Activated T-cell treated with anti-CD3 and anti-CD28 coated beads, Interleukin-2, amount 50 U/mL, for 72 hours (primary cell): ENCODE measurements at places on chromosomes 7 and 10.
A peak's percentile ranks its signal among the peaks of the same experiment; 100 is the strongest.

- no peak for DNase-seq
Observed at GRCh38 chr7:23418046-23418445, 52.2 kb downstream of the IGF2BP3 start.

- DNase-seq, result peak; percentile 4
Observed at GRCh38 chr10:92880233-92880861, 32.0 kb downstream of the EXOC6 start.

- no peak for DNase-seq
Observed at GRCh38 chr10:49624629-49625028, 10.8 kb downstream of the CHAT start.

GRCh38 chr10:100774223-100774622, 28.8 kb downstream of the PAX2 start:
- DNase-seq, result no peak

GRCh38 chr10:75231672-75232581, 3.8 kb downstream of the COMTD1 start:
- DNase-seq, result no peak

GRCh38 chr7:101216860-101217387, 457 bp downstream of the PLOD3 start:
- DNase-seq, result no peak

GRCh38 chr10:2425320-2425719, 642.0 kb upstream of the PFKP start:
- DNase-seq, result no peak

GRCh38 chr7:99267481-99267840, 5.2 kb upstream of the MYH16 start:
- no peak for DNase-seq

GRCh38 chr7:158052381-158053060, 535.1 kb downstream of the PTPRN2 start:
- DNase-seq, result no peak

- DNase-seq, result no peak
Observed at GRCh38 chr10:80168679-80169380, 36.3 kb downstream of the PLAC9 start.

DNA sequence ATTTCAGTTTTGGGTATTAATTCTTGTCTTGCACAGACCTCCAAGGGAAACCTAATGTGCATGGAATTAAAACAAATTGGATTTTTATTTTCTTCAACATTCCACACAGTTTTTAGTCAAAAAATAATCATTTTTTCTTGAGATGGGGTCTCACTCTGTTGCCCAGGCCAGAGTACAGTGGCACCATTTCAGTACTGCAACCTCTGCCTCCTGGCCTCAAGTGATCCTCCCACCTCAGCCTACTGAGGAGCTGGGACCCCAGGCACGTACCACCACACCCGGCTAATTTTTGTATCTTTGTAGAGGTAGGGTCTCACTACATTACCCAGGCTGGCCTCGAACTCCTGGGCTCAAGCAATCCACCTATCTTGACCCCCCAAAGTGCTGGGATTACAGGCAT, 4.9 kb downstream of the BAIAP2L1 start:
- no peak for DNase-seq

GRCh38 chr10:20147684-20148083, 331.5 kb downstream of the PLXDC2 start:
- no peak for DNase-seq

DNA sequence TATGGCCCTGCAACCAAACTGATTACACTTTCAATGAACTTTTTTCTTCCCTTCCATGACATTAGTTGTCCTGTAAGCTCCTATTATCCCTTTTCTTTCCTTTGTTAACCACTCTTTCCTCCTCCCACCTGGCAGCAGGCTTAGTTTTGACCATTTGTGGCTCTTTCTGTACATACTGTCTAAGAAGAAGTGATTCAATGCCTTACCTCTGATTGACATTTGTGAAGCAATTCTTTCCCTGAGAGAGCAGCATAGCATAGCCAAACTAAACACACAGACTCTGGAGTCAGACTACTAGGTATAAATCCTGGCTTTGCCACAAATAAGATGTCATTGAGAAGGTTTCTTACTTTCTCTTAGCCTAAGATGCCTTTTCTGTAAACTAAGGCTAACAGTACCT, 48.9 kb downstream of the AHR start:
- DNase-seq, result no peak

DNA sequence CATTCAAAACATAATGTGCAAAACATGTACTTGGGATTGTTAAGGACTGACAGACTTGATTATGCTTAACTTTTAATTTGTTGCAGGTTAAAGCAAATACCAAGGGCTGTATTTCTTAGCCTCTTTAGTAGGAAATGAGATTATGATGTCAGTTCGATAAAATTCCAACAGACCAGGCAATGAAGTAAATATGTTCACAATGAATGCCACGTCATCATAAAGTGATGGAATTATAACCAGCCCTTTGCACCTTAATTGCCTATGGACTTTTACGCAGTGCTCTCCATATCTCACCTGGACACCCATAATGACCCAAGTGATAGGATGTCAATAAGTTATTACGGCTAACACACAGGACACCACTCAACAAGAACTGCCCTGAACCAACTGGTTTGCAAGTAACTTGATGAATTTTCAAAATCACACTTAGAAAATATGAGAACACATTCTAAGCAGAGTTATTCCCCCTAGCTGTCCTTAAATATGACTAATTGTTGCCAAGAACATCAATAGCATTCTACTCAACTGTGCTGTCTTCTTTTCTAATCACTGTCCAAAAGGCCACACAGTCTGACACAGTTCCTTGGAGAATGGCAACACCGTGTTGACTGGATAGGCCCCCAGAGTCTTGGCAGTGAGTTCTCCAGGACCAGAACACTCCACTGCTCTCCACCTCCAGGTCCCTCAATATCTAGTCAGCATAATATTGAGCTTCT, 115.0 kb downstream of the CHCHD3 start:
- no peak for DNase-seq

DNA sequence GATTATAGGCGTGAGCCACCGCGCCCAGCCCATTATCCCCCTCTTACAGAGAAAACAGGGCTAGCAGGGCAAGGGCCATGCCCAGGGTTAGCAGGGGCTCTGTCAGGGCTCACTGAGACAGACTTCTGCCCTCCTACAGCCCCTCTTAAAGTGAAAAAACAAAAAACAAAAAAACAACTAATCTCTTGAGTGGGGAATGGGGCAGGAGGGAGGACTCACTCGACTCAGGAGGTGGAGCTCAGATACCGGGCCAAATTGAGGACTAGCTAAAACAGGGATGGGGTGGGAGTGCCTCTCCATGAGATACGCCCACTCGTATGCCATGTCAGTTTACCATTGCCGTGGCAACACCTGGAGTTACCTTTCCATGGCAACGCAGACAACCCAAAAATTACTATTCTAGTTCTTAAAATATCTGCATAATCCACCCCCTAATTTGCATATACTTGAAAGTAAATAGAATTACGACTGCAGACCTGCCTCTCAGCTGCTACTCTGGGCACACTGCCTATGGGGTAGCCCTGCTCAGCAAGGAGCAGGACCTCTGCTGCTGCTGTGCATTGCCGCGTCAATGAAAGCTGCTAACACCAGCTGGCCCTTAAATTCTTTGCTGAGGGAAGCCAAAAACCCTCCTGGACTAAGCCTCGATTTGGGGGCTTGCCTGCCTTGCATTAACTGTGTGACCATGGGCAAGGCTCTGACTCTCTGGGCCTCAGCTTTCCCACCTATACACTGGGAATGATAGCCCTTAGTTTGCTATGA, 13.4 kb downstream of the SSC4D start:
- no peak for DNase-seq

DNA sequence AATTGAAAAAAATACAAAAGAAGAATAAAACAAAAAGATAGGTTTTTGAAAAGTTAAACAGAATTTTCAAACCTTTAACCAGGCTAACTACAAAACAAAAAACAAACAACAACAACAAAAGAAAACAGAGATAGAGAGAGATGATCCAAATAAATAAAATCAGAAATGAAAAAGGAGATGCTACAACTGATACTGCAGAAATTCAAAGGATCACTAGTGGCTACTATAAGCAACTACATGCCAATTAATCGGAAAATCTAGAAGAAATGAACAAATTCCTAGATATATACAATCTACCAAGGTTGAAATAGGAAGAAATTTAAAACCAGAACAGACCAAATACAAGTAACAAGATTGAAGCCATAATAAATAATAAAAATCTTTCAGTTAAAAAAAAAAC, 326.8 kb upstream of the VSTM2A start:
- no peak for DNase-seq

DNA sequence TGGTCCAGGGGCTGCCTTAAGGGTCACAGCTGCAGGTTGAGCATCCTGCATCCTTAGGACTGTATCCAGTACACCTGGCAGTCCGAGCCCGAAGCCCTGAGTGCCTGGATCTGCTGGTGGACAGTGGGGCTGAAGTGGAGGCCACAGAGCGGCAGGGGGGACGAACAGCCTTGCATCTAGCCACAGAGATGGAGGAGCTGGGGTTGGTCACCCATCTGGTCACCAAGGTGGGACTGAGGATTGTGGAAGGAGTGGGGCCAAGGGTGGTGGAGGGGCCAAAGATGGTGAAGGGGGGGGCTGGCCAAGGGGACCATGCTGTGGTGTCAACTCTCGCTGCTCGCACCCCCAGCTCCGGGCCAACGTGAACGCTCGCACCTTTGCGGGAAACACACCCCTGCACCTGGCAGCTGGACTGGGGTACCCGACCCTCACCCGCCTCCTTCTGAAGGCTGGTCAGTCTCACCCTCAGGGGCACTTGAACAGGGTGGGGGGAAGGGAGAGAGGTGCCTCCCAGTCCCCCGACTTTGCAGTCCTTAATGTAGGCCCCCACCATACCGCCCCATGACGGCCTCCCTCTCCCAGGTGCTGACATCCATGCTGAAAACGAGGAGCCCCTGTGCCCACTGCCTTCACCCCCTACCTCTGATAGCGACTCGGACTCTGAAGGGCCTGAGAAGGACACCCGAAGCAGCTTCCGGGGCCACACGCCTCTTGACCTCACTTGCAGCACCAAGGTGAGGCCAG, 5.3 kb downstream of the NFKB2 start:
- no peak for DNase-seq

DNA sequence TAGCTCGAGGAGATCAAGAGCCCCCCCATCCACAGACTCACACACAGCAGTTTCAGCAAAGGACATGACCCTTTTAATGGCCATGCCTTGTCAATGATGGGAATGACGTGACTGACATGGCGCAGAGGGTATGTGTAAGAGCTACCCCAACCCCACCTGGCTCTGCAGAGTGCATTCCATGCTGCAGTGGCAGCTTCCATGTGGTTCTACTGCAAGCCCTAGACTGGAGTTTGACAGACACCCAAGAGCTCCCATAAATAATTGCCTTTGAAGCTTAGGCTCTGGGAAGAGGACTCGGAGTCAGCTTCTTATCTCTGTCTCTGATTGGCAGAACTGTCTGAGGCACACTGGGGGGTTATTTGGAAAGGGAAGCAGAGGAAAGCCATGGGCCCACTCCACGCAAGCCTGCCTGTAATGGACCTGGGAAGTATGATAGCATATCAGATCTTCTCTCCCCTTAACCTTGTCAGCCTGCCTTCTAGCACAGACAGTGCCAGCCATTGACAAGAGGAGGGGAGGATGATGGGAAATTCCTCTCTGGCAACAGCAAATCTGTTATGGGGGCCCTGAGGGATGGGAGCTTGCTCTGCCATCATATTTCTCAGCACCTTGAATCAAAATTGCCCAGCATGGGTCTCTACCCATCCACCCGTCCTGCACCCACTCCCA, 478.5 kb upstream of the PODXL start:
- no peak for DNase-seq

- no peak for DNase-seq
Observed at GRCh38 chr7:25889765-25890164, 262.2 kb upstream of the NFE2L3 start.

DNA sequence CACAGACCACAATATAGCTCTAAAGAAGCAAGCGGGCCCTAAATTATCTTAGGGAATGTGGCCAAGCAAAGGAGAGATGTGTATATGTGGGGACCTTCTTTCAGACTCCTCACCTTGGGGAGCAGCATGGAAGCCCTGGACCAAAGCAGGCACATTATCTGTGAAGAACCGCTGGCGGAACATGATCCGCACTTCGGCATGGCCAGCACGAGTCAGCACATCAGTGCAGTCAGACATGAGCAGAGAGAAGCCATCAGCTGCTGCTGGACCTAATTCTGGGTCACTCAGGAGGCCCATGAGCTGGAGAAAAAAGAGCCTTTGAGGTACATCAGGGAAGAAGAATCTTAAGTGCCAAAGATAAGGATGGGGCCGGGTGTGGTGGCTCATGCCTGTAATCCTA, 14.0 kb downstream of the ZDHHC16 start:
- DNase-seq, result no peak

DNA sequence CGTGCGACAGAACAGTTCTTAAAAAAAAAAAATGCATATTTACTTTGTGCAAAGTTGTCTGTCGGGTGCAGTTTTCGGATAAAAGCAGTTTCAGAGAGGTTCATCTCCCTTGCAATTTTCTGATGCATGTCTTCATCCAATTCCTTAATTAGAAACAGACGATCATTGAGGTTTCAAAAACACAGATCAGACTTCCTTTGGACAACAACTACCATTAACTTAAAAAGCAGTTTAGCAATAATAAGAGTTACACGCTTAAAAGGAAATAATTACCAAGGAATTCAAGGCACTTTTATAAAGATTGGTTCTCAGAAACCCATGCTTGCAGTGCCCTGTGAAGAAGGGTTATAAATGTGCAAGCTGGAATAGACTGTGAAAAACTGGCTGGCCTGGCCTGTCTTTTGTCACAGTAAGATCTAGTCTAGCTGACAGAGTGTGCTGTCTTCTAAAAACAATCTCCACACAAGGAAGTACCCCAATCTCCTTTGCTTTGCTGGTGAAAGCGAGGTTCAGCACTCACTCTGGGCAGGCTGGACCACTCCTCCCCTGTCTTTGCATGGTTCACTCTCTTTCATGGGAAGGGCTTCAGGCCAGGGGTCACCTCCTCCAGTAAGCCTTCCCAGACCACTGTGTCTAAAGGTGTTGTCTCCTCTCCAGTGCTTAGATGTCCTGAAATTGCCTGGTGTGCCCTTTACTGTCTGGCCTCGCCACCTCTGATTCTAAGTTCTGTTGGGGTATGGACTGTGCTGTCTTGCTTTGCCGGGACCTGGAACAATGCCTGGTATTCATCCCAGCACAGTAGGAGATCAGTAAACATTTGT, 34.8 kb upstream of the HNRNPH3 start:
- DNase-seq, result no peak

DNA sequence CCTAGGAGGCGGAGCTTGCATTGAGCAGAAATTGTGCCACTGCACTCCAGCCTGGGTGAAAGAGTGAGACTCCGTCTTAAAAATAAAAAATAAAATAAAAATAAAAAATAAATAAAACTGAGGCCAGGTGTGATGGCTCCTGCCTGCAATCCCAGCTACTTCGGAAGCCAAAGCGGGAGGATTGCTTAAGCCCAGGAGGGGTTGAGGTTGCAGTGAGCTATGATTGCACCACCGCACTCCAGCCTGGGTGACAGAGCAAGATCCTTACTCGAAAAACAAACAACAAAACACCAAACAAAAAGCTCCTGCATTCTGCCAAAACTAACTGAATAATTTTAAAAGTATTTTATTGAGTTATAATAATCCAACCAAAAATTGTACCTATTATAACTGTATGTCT, 36.2 kb downstream of the AGAP4 start:
- DNase-seq, result no peak

- DNase-seq, result no peak
Observed at GRCh38 chr7:116731445-116732335, 59.7 kb downstream of the MET start.
